ENCODE measurements at places on chromosomes 4 and X. TPM values are rescaled to one million over a fixed set of nuclear protein-coding genes. Genes with fewer than 3 reads are reported as not detected.

RNF175 gene
- polyA plus RNA-seq = not detected

TFDP3 gene
- polyA plus RNA-seq = not detected

GPC4 gene
- polyA plus RNA-seq = 1.7 TPM

GRIA2 gene
- polyA plus RNA-seq = not detected

FAM236A gene
- not detected for polyA plus RNA-seq

CLDN34 gene
- polyA plus RNA-seq = not detected

GPR34 gene
- 2.2 TPM for polyA plus RNA-seq

CSN3 gene
- polyA plus RNA-seq = not detected

AVPR2 gene
- 8.9 TPM for polyA plus RNA-seq

IL3RA gene
- 20.8 TPM for polyA plus RNA-seq

CTAG2 gene
- not detected for polyA plus RNA-seq

AASDH gene
- polyA plus RNA-seq = 2.0 TPM

S100G gene
- not detected for polyA plus RNA-seq

ANXA10 gene
- not detected for polyA plus RNA-seq

EREG gene
- 0.07 TPM for polyA plus RNA-seq

MOB1B gene
- 6.0 TPM for polyA plus RNA-seq

CCDC149 gene
- 6.1 TPM for polyA plus RNA-seq

P2RY8 gene
- 3.2 TPM for polyA plus RNA-seq

DCTD gene
- 16.8 TPM for polyA plus RNA-seq

CXorf49 gene
- not detected for polyA plus RNA-seq

KLHL4 gene
- polyA plus RNA-seq = 0.59 TPM

DAPP1 gene
- polyA plus RNA-seq = 0.22 TPM

CENPI gene
- 0.23 TPM for polyA plus RNA-seq

TEX13D gene
- polyA plus RNA-seq = not detected

FGF16 gene
- polyA plus RNA-seq = not detected

PRDM5 gene
- 2.4 TPM for polyA plus RNA-seq

HEPH gene
- polyA plus RNA-seq = 3.8 TPM
